Glutamatergic neuron (in vitro differentiated cells): ENCODE measurements at places on chromosomes 5 and 9. TPM values are rescaled to one million over a fixed set of nuclear protein-coding genes. Genes with fewer than 3 reads are reported as not detected.
A peak's percentile ranks its signal among the peaks of the same experiment; 100 is the strongest.

Gene LRRC19
- total RNA-seq, result not detected

Gene ARID3C
- not detected for total RNA-seq

Gene CTNND2
- 134 TPM for total RNA-seq

Gene FCHSD1
- 25.8 TPM for total RNA-seq

Gene CDO1
- 136 TPM for total RNA-seq

Gene CATSPER3
- 0.54 TPM for total RNA-seq

Gene CSF1R
- total RNA-seq, result not detected

Gene EIF4EBP3
- 7.0 TPM for total RNA-seq

Gene CD180
- not detected for total RNA-seq

GRCh38 chr5:5419291-5420210 is 2.9 kb upstream of the ICE1 start:
- no peak for DNase-seq

DNA sequence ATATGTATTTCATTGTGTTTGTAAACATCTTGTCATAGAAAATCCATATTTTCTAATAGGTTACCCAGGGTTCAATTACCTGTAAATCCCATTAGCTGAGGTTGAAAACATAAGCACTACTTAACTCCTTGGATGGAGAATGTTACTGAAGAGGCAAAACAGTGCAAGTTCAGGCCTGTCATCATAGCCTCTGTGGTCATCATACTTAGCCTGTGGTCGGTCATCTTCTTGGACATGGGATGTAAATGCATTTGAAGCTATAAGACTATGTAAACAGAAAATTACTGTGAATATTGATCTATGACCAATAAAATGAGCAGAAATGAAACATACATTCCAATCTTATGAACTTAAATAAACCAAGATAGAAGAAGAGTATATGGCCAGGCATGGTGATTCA is 164.7 kb downstream of the CHSY3 start:
- DNase-seq, result no peak

GRCh38 chr5:31898036-31898632 is 259.2 kb downstream of the PDZD2 start:
- DNase-seq, result no peak

- DNase-seq, result no peak
These were observed 298.3 kb downstream of the CDK5RAP2 start for GRCh38 chr9:120281665-120282064.

DNA sequence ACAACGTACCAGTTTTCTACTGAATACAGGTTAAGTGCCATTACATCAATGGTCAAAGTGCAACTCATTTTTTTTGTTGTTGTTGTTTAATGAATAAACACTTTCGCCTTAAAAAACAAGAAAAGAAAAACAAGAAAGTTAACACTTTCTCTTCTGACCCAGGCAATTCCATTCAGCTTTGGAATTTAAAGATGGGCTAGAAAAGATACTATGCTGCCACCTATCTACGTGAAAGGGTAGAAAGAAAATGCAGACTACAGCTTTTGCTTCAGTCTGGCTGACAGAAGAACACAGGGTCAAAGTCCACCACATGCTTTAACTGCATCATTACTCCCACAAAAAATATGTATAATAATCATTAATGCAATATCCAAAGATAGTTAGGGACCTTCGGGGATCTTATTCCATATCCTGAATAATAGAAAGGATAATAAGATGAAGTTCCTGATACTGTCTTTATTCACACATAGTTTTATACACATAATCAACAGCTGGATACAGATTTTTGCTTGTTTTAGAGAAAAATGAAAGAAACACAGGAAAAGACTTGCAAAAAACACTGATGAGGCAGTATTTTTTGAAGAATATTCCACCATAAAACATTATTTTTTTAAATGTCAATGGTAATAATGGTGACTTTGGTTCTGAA is 40.4 kb downstream of the ZDHHC21 start:
- DNase-seq, result no peak

GRCh38 chr9:96382839-96383164 is 709 bp downstream of the SLC35D2 start:
- no peak for DNase-seq

DNA sequence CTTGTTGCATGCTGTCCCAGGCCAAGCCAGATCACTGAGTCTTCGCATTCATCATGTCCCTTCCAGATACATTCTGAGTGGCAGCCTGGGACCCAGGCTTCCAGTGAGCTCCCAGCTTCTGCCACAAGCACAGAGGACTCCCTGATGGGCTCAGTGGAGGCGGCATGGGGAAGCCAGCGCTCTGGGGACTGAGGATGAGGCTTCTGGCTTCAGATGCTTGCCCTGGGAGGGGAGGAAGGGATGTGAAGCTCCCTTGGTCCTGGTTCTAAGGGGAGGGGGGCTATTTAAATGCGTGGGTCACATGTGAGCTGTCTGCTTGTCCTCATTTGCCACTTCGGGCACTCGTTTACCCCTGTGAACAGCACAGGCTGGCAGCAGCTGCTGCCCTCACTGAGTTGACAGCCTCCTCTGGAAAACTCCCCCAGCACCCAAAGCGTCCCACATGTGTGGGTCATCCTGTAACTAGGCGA is 174.0 kb downstream of the NR3C1 start:
- no peak for DNase-seq

DNA sequence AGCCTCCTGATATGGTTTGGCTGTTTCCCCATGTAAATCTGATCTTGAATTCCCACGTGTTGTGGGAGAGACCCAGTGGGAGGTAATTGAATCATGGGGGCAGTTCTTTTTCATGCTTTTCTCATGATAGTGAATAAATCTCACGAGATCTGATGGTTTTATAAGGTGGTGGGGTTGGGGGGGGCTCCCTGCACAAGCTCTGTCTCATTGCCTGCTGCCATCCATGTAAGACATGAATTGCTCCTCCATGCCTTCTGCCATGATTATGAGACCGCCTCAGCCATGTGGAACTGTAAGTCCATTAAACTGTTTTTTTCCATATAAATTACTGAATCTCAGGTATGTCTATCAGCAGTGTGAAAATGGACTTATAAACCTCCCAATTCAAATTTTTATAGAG is 12.8 kb downstream of the XRCC4 start:
- no peak for DNase-seq

DNA sequence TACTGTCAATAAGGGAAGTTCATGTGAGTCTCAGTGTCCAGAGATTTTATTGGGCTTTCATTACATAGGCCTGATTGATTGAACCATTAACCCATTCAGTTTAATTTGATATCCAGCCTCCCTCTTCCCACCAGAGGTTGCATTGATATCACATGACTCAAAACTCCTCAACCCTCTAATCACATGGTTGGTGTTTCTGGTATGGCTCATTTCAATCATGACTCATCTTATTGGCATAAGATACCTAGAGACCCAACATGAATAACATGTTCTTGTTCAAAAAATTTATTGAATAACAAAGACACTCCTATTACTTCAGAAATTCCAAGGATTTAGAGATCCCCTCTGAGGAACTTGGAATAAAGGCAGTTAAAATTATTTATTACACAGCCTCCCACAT is 982.2 kb downstream of the TLE1 start:
- no peak for DNase-seq

- DNase-seq, result no peak
These were observed 19.7 kb downstream of the COL5A1 start for GRCh38 chr9:134661299-134661698.

DNA sequence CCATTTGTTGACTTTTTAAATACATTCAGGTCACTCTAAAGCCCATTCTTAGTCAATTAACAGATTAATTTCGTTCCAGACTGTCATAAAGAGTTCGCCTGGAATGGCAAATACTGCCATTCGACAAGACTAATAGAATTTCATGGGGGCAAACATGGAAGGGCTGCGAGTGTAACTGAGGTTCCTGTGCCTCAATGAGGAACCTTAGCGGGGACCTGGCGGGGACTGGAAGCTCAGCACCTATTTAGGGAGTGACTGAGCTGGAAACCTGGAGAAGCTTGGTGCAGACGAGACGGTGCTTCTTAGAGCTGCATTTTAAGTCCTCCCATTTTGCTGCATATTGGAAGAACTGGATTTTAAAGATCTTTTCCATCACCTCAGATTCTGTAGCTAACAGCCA is 3.4 kb downstream of the VCAN start:
- DNase-seq, result peak; percentile 14

DNA sequence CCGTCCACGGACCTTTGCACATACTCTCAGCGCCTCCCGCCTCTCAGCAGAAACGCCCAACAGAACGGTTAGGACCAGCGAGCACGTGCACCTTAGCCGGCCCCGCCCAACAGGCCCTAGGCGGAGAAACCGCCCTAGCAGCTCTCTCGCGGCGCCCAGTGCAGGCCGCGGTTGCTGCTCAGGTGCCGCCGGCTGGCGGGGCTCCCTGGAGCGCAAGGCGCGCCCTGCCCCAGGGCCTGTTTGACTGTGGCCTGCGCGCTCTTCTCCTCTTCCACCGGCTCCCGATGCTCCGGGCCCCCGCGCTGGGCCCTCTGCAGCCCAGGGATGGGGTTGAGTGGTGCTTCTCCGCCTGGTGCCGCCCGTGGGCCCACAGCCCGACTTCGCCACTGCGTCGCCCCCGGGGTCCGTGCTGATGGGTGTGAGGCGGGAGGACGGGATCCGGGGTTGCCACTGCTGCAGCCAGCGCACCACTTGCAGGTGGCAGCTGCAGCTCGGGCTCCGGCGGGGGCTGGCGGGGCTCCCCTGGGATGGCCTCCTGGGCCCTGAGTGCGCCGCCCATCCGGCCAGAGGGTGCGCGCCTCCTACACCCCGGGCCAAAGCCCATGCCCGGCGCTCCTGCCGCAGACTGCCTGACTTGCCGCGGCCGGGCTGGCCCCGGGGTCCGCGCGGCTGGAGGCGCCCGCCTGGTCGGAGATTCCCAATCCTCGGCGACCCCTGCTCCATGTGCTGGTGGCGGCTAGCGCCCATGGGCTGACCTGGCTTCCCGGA is 1889.4 kb upstream of the CDH9 start:
- DNase-seq, result no peak

DNA sequence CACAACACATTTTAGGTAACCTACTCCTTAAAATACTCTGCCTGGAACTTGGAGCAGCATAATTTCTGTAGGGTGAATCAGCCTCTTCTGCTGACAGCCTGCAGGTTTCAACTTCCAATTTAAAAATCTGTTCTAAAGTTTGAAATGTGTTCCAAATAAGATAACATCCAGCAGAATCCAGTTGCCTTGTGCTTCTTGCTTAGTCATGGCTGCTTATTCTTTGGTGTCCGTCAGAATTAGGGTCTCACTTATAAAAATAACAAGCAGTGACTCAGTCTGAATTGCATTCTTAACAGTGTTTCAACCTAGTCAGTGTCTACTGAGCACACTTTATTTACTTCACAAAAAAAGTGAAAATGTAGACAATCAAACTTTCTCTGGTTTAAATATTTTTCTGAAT is 3.7 kb downstream of the CDH6 start:
- no peak for DNase-seq

- DNase-seq, result peak; percentile 32
These were observed 159.6 kb downstream of the NR2F1-AS1 start for GRCh38 chr5:93421468-93421867.

GRCh38 chr9:13806714-13807113 is 507.2 kb downstream of the NFIB start:
- no peak for DNase-seq

GRCh38 chr9:110532908-110533665 is 46.5 kb downstream of the SVEP1 start:
- DNase-seq, result no peak

DNA sequence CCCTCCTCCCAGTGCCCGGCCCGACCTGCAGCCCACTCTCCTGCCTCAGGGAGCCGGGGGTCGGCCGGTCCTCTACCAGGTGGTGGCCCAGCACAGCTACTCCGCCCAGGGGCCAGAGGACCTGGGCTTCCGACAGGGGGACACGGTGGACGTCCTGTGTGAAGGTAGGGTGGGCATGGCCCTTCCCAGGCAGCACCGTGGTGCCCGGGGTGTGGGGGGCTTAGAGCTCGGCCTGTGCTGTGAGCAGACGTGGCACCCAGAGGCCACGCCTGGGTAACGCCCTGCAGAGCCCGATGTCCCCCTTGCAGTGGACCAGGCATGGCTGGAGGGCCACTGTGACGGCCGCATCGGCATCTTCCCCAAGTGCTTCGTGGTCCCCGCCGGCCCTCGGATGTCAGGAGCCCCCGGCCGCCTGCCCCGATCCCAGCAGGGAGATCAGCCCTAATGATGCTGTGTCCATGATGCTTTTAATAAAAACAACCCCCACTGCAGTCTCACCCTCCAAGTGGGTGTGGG is 7.2 kb downstream of the ENTPD8 start:
- no peak for DNase-seq

- DNase-seq, result no peak
These were observed 26.8 kb downstream of the ITGA1 start for GRCh38 chr5:52814352-52815148.

- no peak for DNase-seq
These were observed 2.5 kb upstream of the TENT4A start for GRCh38 chr5:6710551-6711318.

DNA sequence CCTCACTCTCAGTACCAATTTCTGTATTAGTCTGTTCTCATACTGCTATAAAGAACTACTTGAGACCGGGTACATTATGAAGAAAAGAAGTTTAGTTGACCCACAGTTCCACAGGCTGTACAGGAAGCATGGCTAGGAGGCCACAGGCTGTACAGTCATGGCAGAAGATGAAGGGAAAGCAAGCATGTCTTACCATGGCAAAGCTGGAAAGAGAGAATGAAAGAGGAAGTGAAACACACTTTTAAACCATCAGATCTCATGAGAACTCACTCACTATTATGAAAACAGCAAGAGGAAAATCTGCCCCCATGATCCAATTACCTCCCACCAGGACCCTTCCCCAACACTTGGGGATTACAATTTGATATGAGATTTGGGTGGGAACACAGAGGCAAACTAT is 698.8 kb downstream of the CDH9 start:
- no peak for DNase-seq

DNA sequence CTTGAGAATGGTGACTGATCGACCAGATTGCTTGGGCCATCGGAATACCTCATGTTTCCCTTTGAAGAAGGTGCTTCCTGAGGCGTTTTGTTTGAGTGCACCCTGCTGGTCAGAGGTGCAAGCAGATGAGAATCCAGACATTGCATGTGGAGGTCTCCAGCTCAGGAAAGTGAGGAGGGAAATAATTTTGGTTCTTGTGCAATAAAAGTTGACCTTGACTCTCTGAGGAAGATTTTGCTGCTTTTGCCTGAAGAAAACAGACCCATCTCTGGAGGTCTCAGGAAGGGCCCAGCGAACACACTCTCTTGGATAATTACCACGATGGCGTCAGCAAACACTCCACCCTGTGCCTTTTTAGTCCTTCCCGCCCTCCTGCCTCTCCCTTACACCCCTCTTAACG is 69.7 kb downstream of the GRAMD2B start:
- DNase-seq, result no peak

DNA sequence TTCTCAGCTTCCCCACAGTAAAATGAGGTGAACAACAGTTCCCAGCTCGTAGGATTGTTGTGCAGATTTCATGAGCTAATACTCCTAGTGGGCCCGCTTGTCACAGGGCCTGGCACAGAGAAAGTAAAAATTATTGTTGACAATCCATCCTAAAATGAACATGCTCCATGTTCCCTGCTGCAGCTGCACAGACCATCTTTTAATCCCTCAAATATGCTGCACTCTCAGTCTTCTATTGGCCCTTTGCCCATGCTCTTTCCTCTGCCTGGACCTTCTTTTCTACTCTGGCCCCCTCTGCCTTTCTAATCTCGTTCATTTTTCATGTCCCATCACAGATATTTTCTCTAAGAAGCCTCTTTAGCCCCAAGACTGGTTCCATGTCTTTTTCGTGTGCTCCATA is 117.7 kb upstream of the NR3C1 start:
- no peak for DNase-seq
